Activated T-helper 1 cell treated with Interleukin-2 at 50 U/mL for 16 hours (primary cell): ENCODE measurements at places on chromosomes 5 and 9.

DNA sequence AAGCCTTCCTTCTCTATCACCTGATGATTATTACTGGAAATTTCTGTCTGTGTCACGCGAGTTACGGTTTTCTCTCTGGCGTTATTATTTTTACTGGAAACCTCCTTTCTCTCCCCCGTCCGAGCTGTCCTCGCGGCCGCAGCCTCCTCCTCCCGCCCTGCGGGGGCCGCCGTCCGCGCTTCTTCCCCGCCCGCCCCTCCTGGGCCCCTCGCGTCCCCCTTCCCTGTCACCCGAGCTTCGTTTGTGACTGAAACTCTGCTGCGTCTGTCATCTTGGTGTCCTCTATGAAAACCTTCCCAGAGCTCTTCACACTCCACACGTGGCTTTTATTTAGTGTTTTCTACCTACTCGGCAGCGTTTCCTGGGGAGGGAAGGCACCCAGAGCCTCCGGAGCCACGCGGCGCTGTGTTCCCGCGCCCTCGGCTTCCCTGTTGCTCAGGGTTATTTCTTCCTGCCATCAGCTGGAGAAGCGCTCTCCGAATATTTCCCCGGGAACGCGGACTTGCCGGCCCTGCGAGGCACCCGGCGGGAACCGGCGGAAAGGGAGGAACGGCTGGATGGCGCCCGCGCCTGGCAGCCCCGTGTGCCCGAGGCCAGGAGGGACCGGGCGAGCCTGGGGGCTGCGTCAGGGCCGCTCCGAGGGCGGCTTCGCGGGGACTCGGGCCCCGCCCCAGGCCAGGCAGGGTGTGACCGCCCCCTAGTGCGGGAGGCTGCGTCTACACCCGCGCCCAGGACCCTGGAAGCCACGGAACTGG, 33.9 kb downstream of the TRIP13 start:
- no peak for DNase-seq

DNA sequence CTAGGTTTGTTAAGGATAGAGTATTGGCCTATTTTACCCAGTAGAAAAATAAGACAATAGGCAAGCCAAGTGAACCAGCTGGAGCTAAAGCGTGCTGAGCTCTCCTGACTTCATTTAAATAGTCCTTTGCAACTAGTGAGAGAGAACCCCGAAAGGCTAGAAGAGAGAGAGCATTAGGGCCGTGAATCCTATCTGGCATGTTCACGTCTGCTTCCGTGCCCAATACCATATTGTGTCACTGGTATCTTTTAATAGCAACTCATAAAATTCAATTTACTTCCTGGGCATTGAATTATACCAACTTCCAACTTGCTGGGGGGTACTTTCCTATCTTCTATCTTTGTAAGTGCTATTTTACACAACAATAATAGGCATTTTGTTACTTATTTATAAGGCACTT, 13.8 kb downstream of the DNAJC18 start:
- DNase-seq: no peak

DNA sequence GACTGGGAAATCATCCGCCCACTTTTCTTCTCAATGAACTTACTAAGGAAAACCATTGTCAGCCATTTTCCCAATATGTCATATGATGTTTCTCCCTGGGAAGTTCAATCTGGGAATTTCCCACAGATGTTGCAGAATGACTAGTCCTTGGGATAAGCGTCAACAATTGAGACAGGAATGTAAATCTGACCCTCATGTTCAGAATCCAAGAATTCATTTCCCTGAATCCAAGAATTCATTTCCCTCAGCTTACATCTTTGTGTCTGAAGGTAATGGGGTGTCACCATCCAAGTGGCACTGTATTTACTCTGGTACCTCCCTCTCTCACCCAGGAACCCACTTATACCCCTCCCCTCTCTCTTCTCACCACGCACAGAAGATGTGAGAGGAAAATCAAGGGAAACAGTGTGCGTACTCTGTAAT, 7.4 kb downstream of the KLF9 start:
- no peak for DNase-seq

GRCh38 chr5:39262981-39263380, 43.6 kb upstream of the FYB1 start:
- DNase-seq: no peak

GRCh38 chr5:116032094-116032517, at the start of gene ARL14EPL:
ARL14EPL (plus strand) TSS chr5:116032472; CDS start chr5:116051466, 18,994 bp downstream.
- no peak for DNase-seq

DNA sequence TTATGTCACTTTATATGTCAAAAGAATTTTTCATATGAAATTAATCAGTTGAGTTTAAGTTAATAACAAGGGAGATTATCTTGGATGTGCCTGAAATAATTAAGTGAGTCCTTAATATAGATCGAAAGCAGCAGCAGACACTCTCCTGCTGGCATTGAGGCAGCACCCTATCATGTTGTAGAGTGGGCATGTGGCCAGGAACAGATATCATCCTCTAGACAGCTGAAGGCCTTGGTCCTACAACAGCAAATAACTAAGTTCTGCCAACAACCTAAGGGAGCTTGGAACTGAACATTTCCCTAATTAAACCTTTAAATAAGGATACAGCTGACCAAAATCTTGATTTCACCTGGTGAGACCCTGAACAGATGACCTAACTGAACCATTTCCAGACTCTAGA, 25.8 kb upstream of the UGT3A1 start:
- no peak for DNase-seq

DNA sequence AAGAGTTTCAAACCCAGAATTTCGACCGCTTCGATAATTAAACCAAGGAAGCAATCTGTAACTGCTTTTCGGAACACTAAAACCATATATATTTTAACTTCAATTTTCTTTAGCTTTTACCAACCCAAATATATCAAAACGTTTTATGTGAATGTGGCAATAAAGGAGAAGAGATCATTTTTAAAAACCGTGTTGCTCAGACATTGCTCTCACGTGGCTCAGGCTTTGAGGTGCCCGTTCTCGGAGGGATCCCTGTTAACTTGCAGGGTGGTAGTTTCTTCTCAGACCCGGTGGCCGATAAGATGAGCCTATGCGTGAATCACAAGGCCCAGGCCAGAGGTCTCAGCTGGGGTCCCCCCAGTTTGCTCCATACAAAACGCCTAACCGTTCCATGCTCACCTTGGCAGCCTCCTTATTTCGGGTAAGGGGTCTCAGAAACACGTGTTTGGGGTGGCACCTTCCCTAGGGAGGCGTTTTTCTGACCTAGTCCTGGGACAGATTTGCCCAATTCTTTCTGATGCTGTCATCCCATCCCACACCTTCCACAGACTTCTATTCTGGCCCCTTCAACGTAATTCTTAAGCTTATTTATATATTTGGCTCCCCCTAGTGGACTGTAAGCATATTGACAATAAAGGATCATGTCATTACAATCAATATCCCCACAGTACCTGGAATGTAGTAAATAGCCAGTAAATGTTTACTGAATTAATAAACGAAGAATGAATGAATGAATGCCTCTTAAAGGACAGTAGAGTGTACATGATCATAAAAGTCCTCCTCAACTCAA, 48.1 kb downstream of the THBS4 start:
- no peak for DNase-seq

- DNase-seq: no peak
These were observed 50.9 kb downstream of the PRUNE2 start for GRCh38 chr9:76855015-76855414.

- DNase-seq: no peak
These were observed 34.5 kb upstream of the RASA1 start for GRCh38 chr5:87233143-87233542.

GRCh38 chr9:91130796-91131318, 230.9 kb downstream of the AUH start:
- DNase-seq: no peak

DNA sequence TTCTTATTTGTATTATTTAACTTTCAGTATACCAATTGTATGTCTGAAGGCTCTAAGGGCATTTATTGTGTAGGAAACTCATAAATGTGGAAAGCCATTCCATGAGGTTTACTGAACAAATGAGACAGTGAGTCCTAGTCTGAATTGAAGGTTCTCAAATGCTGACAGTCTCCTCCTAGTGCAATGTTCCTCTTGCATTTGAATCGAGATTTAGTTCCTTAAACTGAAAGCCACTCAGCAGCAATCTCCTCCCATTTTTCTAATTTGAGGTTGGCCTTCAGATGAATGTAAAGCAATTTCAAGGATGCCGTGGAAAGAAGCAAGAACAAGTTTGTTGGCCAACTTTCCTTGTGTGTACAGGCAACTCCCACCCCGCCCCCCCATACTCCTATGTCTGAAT, 493.2 kb upstream of the KLF4 start:
- DNase-seq: no peak

DNA sequence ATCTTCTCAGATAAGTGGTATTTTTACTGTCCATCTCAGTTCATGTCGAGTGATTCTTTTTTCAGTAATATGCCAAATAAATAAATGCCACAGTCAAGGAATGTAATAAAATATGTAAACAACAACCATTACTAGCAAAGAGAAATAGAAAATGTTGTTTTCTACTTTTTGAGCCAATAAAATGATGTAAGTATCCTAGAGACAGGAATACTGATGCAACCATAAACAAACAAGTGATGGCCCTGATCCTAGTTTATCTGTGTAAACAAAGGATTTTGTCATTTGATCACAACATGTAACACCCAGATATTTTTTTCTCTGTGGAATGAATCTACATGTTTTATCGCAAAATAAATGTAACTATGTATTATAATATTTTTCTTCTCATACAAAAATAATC, 1852.8 kb downstream of the EFNA5 start:
- no peak for DNase-seq

GRCh38 chr9:136339173-136339957, 12.0 kb downstream of the GPSM1 start:
- no peak for DNase-seq

GRCh38 chr9:81599837-81600236, 89.5 kb downstream of the TLE1 start:
- no peak for DNase-seq
